Mesothelial cell of epicardium (in vitro differentiated cells): ENCODE measurements at places on chromosomes 13 and 19. TPM values are rescaled to one million over a fixed set of nuclear protein-coding genes. Genes with fewer than 3 reads are reported as not detected.

DNA sequence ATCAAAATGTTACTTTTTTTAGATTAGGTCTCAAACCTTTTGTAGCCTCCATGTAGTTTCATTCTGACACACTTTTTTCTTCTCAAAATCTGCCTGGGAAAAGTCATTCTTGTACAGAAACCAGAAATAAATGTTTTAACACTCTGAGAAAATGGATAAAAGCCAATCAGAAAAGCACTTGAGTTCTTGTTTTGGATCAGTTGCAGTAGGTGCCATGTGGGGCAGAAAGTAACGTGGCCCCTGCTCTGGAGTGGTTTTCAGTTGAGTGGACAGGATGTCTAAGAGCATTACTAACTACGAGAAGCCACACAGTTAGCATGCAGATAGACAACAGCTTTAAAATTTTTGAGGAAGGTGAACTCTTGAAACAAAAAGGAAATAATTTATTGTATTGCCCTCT, 19.1 kb downstream of the GPR183 start:
- no peak for DNase-seq

DNA sequence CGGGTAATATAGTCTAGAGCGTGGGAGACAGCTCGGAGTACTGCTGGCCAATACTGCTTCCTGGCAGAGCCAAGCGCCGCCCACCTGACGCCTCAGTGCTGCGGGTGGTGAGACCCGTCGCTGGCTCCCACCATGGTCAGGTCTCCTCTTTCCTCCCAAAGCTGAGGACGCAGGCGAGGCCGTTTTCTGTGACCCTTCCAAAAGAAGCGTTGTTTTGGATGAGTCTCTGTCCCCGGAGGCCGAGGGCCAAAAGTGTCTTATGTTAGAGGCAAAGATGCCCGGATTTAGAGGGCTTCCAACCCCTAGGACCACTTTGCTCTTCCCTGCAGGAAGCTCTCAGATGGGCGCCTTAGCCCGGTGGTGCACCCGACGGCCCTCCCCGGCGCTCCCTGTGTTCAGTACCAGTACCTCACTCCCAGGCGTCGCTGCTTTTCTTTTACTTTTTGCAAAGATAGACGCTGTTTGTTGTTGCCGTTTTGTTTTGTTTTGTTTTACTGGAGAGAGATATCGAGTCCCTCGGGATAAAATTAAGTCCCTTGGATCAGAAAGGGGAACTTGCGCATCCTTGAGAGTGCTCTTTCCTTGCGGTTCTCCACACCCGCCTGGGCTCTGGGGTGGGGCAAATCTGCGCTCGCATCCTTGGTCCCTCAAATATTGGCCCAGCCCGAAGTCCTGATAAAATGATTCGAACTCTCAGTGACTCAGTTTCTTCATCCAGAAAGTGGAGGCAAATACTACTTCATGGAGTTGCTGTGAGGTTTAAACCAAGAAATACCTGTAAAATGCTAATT, 7.0 kb downstream of the PDX1 start:
- DNase-seq, result no peak

- no peak for DNase-seq
Observed at GRCh38 chr19:41888926-41889325, 5.9 kb downstream of the ARHGEF1 start.

- no peak for DNase-seq
Observed at GRCh38 chr13:77774181-77774580, 76.7 kb downstream of the SLAIN1 start.

- no peak for DNase-seq
Observed at GRCh38 chr19:55503157-55503501, 14.9 kb downstream of the SSC5D start.

DNA sequence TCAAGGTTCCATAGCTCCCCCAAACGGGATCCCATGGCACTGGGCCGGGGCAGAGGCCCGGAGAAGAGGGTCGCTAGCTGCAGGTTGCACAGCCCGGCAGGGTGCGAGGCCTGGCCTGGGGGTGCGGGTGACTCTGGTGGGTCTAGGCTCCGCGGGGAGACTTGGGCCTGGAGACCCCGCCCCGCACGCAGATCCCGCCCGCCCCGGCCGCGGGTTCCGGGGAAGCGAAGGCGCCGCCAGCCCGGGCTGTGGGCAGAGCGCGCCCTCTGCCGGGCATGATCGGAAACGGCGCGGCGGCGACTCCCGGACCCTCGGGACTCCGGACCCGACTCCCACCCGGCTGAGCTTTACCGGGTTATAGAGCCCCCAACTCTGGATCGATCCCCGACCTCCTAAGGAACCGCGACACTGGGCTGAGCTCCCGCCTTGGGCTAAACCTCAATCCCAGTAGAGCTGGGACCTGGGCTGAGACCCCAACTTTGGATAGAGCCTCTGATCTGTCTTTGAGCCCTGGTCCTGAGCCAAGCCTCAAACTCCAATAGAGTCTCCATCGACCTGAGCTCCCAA, 3.1 kb upstream of the TNFAIP8L1 start:
- peak; percentile 75 for DNase-seq

DNA sequence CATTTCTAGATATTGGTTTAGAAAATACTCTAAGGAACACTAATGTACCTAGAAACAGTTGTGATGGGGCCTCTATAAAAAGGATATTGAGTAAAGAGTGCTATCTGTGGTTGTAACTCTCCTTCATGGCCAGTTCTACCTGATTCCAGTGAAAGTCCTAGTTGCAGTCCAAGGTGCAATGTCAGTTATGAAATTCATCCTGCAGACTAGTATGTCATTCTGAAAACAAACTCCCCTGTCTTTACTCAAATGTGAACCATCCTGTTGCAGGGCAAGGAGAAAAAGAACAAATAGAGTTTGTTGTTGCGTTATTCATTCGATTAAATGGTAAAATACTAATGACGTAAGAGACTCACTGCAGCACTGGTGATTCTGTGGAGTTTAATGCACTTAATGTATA, 18.3 kb upstream of the N4BP2L1 start:
- no peak for DNase-seq

DNA sequence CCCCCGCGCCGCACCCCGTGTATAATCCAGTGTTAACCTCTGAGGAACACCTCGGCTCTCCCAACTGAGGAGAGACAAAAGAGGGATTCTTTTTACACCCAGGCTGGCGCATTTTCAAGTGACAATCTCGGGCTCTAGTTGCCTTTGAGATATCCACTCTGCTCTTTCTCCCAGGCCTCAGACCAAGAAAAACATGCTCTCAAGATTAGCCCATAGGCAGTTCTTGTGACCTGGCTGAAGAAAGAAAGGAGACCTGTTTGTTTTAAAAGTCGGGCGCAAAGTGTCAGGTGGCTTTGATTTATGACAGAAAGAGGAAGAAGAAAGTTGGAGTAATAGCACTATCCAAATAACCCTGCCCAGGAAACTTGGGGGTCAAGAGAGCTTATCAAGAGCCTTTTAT, 27.3 kb downstream of the SHISA2 start:
- DNase-seq, result no peak

GRCh38 chr19:31286491-31286890, 62.7 kb downstream of the TSHZ3 start:
- no peak for DNase-seq

- DNase-seq, result no peak
Observed at GRCh38 chr13:41315443-41316047, 4.5 kb downstream of the NAA16 start.

DNA sequence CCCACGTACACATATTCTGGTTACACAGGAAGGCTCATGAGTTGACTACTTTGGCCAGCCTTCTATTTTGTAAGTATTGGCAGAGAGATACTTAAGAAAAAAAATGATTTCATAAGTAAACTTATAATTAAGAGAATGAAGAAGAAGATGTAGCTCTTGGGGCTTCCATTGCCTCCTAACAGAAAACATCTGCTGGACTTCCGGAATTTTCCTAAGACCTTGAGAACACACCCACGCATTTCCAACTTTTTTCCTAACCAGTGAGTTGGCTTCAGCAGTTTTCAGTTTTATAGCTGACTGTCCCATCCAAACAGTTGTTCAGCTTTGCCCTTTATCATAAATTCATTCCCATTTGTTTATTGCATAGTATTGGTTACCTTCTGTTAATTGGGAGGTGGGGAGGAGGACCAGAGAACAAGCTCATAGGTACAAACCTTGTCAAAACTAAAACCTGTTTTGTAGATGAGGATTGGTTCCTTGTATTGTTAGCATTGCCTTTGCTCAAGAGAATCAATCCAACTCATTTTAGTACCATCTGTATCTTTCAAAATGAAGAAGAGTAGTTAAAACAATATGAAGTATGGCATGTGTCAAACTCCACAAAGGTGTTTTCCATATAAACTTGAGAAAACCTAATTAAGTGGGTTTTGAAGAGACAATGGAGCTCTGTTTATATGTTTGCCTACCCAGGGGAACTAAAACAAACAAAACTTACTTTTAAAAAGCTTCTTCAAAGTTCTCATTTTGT, 93.9 kb downstream of the COL4A2 start:
- no peak for DNase-seq

GRCh38 chr13:51840917-51841316, 4.1 kb downstream of the TMEM272 start:
- no peak for DNase-seq

DNA sequence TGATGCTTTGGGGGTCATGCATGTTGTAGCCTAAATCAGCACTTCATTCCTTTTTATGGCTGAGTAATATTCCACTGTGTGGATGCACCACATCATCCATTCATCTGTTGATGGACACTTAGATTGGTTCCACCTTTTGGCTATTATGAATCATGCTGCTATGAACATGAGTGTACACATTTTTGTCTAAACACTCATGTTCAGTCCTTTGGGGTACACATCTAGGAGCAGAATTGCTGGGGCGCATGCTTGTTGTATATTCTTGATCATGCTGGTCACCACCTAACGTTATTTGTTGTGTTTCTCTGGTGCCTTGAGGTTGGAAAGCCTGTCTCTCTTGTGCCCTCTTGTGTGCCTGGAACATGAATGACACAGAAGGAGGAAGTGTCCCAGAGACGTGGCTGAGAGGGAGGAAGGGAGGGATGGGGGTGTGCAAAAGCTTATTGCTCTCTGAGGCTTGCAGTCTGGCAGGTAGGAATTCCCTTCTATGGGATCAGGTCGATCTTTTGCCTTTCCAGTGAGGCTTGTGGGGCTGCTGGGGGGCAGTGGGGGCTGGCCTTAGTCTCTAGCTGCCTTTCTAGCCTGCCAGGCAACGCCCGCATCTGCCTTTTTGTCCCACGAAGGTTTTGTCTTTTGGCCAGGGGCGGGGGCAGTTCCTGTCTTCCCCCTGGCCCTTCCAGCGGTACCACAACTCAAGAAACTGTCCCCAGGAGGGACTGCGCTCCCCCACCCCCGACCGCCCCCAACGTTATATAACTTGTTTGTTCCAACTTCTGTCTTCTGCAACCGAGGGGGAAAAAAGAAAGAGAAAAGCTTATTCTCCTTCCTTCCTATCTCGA, 7.6 kb downstream of the KLHL26 start:
- DNase-seq, result no peak

- DNase-seq, result no peak
Observed at GRCh38 chr13:73250061-73250460, 191.3 kb downstream of the KLF5 start.

DNA sequence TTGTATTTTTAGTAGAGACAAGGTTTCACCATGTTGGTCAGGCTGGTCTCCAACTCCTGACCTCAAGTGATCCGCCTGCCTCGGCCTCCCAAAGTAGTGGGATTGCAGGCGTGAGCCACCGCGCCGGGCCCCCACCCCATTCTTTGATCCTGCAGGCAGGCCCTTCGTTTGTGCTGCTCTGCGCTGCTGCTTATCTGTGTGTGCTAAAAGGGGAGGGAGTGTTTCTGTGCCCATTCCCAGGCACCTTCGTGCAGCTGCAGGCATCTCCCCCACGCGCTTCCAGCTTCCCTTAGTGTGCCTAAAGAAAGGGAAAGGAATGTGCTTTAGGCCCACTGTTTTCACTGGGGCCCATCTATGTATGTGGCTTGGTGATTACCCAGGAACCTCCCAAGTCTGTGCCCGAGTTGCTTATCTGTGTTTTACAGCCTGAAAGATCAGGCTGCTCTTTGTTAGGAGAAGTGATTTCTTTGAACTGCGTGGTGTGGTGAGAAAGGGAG, 27.2 kb downstream of the EPN1 start:
- no peak for DNase-seq

DNA sequence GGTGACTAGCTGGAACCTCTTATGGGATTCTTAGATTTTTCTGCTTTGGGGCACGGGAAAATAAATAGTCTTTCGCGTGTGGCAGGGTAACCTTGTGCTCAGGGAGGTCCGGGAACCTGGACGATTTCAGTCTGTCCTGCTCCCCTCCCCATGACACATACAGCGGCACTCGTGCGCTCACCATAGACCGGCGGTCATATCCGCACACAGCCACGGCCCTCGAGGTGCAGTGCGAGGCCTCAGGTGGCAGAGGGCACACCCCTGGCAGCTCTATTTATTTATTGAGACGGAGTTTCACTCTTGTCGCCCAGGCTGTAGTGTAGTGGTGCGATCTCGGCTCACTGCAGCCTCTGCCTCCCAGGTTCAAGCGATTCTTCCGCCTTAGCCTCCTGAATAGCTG, 3.0 kb downstream of the ONECUT3 start:
- no peak for DNase-seq

- DNase-seq, result no peak
Observed at GRCh38 chr13:109123971-109124370, 494.6 kb downstream of the MYO16 start.

KIR3DL1 gene
- not detected in 3 replicates for total RNA-seq

TEX26 gene
- total RNA-seq, result not detected in 3 replicates

ZBTB45 gene
- 24.4 to 27.1 TPM (median 24.9 TPM) in 3 replicates for total RNA-seq

MEIOSIN gene
- not detected in 3 replicates for total RNA-seq

ZC3H13 gene
- 60.7 to 63.3 TPM (median 61.3 TPM) in 3 replicates for total RNA-seq

KLC3 gene
- total RNA-seq, result 6.4 to 8.0 TPM (median 6.9 TPM) in 3 replicates

CPAMD8 gene
- 38.8 to 43.0 TPM (median 40.9 TPM) in 3 replicates for total RNA-seq

KLHL1 gene
- total RNA-seq, result 0.05 TPM in 1 of 3 replicates, not detected in the others

RNF17 gene
- not detected in 3 replicates for total RNA-seq
